ENCODE measurements at places on chromosomes 3 and 15.

- no peak for DNase-seq
Observed at GRCh38 chr15:73992594-73992898, 451 bp upstream of the STOML1 start.

- DNase-seq, result peak; percentile 64
Observed at GRCh38 chr3:184261854-184262763, 756 bp upstream of the CAMK2N2 start.

- DNase-seq, result no peak
Observed at GRCh38 chr3:116246406-116246980, 198.8 kb downstream of the LSAMP start.

DNA sequence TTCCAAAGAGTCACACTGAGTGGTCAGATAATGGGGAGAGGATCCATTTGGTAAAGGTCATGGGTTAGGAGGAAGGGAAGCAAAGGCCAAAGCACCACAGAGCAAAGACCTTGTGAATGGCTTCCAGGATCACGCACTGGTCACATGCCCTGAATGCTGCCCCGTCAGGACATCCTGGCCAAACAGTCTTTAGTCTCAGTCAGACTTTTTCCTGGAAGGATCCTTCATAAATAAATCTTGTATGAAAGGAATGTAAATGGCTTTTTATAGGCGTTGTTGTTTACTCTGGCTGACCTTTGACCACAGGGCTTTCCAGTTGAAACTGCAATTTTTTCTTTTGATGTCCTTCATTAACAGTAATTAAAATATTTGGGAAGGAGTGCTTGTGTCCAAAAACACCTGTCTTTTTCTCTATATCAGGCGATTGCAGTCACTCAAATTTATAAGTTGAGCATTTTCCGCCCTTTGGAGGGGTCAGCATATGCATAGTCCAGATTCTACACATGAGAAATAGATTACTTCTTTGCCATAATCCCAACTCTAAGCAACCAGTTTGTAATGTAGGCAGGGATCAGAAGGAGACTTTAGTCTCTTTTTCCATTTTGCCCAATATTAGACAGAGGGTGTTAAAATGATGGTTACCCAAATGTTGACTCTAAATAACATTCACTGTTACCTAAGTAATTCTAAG is 48.4 kb downstream of the CHAC1 start:
- no peak for DNase-seq

- no peak for DNase-seq
Observed at GRCh38 chr15:57387564-57388076, 11.3 kb downstream of the CGNL1 start.

GRCh38 chr3:77147836-77148578 is 108.1 kb downstream of the ROBO2 start:
- DNase-seq, result no peak

DNA sequence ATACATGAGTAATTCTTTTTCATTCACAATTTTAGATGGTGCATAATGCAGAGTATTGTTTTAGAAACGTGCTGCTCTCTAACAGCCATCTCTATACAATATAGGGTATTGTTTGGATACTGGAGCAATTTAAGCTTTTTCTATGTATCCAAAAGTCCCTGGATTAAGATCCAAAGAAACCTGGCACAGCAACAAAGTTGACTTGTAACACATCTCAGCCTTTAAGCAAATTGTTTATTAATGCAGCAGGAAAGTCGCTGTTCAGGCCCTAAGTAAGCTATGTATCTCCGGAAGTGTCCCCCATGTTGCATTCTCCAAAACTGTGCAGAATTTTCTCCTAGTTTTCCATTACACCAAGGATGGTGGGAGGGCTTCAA is 7.3 kb downstream of the VGLL4 start:
- DNase-seq, result no peak

DNA sequence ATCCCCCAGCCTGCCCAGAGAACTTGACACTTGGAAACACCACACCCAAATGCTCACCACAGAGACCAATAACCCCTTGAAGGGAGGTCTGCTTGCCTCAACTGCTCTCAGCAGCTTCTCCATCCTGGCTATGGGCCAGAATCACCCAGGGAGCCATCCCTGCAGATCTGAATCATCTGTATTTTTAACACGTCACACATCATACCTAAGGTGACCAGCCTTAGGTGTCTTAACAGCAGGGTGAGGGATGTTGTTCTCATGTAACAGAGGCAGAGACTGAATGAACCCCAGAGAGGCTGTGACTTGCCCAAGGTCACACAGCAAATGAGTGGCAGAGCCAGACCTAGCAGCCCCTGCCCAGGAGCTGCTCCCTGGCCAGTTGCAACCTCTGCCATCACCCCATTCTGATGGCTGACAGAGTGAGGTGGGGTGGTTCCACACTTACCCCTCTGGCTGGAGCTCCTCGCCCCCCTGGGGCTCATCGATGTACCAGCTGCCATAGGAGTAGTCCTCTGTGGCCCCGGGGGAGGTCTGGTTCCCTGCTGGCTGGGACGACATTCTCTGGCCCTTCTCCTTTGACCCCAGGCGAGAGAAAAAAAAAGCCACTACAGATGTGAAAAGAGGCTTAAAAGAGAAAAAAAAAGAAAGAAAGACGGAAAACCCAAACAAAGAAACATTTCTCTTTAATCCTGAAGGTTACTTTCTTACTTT is 722 bp downstream of the STRA6 start:
- no peak for DNase-seq

DNA sequence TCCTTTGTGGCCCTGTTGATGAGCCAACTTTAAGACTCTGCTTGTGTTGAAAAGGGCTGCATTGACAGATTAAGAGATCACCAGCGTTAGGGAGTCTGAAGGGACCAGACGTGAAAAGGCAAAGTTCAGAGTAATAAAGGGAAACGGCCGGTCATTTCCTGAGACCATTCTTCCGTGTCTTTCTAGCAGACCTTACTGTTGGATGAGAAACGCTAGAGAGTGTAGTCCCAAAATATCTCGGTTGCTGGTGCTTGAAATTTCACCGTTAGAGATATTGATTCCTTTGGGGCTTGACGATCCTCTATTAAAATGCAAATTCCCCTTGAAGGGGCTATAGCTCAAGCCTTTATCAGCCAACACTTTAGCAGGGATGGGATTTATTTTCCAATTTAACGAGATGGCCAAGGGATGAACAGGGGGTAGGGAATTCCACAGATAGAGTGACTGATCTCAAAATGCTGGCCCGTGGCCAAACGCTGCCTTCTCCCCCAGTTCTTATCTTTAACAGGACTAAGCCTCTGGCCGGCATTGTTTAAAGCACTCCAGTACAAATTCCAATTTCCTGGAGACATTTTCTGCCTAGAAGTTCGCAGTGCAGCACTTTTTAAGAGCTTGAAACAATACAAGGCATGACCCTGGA is 250.4 kb downstream of the TJP1 start:
- no peak for DNase-seq

DNA sequence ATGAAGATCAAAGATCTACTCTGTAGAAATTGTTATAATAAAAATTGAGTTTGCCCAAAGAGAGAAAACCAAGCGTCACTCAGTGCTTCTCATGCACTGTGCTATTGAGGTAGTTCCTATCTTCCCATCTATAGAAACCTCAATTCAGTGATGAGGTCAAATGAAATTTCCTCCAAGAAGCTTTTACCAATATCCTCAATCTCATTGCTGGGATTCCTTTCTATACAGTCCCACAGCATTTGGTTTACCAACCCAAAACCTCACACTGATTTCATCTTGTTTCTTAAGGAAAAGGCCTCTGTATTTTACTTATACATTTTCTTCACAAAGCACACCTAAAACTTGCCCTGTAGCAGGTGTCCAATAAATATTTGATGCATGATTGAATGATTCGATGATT is 147.2 kb downstream of the ALCAM start:
- DNase-seq, result no peak

DNA sequence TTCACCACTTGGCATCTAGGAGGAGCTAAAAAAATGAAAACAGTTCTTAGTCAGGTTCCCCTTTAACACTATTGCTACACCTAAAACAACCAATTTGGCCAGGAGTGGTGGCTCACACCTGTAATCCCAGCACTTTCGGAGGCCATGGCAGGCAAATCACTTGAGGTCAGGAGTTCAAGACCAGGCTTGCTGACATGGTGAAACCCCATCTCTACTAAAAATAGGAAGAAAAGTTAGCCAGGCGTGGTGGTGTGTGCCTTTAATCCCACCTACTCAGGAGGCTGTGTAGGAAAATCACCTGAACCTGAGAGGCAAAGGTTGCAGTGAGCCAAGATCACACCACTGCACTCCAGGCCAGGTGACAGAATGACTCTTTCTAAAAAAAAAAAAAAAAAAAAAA is 124.1 kb downstream of the DGKG start:
- DNase-seq, result no peak

DNA sequence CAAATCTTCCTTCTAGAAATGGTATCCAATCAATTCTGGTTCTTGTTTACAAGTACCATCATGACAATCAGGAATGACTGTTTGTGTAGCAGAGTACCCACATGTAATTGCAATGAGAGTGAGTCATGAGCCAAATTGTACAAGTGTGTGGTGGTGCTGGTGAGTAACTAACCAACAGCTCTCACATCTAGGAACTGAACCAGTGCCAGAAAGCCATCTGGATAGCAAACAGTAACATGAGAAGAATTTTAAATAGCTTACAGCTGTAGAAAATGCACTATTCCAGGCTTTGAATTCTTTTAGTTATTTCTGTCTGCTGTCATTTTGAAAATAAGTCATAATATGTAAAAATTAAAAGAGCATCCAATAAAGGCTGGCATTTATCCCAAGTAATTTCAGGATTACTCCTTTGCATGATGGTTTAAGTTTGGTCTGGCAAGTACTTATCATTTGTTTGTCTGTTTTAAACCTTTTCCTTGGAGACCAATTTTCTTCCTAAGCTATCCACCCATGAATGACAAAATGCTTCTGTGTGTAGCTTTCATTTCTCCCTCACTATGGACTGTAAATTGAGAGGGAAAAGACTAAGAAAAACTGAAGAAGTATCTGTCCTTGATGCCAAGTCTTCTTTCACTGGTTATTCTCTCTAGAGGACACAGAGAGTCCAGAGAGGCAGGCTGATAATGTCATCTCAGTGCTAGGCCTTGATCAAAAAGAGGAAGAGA is 60.0 kb downstream of the PIK3CB start:
- peak; percentile 73 for DNase-seq

GRCh38 chr3:151213151-151213550 is 10.1 kb upstream of the GPR171 start:
- no peak for DNase-seq

GRCh38 chr15:55250941-55251340 is 38.7 kb downstream of the RAB27A start:
- peak; percentile 77 for DNase-seq

DNA sequence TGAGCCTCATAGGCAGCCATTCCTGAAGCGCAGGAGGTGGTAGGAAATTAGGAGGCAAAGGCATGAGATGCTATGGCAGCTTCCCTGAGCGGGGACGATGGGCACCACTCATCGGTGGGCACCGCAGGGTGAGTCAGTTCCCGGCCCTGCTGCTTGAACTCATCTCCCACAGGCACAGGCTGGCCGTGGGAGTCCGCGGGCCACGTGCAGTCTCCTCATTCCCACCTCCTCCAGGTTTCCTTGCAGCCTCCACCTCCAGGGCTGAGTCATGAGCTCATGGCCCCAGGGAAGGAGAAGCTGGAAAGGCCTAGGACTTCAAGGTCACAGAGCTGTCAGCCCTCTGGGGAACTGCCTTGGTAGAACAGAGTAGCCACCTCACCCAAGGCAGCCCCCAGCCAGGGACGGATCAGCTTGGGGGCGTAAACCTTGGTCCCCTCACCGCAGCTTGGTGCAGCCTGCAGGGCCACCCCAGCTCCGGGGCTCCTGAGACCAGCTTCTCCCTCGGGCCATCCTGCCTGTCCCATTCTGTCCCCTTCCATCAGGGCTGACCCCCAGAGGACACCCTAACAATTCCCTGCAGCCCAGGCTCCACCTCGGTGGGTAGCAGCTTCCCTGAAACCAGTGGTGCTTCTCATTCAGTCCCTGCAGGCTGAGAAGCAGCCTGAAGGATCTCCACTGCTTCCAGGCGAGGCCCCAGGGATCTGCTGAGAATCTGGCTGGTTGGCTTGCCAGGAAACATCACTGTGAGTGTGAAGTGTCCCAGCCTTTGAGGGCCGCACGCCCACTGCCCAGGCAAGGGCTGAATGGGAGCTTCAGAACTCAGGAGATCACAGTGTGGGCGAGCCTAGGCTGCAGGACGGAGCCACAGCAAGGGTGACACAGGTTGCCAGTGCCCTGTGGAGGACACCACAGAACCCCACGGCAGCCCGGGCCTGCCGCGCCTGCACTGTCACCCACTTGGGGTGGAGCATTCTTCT is 150.7 kb upstream of the MEF2A start:
- DNase-seq, result no peak

- no peak for DNase-seq
Observed at GRCh38 chr3:88133711-88134263, 16.0 kb upstream of the C3orf38 start.

GRCh38 chr3:130795396-130795795 is 48.8 kb upstream of the PIK3R4 start:
- no peak for DNase-seq

- no peak for DNase-seq
Observed at GRCh38 chr15:57172925-57173324, 203.4 kb upstream of the CGNL1 start.

DNA sequence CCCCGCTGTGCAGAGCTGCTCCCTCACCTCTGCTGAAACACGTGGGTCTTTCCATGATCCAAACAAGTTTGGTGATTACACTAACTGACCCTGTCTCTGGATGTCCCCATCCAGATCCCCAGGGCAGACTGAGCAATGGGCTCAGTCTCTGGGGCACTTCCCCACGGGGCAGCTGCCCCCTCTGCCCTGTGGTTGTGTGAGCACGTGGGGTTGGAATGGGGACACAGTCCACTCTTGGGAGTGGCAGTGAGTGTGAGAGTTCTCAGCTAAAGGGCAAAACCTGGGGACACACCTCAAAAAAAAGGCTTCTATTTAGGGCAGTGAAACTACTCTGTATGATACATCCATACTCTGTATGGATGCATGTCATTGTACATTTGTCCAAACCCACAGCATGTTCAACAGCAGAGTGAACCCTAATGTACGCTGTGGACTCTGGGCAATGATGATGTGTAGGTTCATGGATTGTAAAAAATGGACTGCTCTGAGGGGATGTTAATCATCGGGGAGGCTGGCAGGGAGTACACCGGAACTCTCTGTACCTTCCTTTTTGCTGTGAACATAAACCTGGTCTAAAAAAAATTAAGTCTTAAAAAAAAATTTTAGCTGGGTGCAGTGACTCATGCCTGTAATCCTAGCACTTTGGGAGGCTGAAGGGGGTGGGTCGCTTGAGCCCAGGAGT is 49.9 kb upstream of the BLM start:
- DNase-seq, result peak; percentile 53

GRCh38 chr3:147246906-147247305 is 159.4 kb downstream of the ZIC4 start:
- no peak for DNase-seq

Data from NB4 (cell line).